ENCODE measurements at places on chromosomes 6 and 20.

DNA sequence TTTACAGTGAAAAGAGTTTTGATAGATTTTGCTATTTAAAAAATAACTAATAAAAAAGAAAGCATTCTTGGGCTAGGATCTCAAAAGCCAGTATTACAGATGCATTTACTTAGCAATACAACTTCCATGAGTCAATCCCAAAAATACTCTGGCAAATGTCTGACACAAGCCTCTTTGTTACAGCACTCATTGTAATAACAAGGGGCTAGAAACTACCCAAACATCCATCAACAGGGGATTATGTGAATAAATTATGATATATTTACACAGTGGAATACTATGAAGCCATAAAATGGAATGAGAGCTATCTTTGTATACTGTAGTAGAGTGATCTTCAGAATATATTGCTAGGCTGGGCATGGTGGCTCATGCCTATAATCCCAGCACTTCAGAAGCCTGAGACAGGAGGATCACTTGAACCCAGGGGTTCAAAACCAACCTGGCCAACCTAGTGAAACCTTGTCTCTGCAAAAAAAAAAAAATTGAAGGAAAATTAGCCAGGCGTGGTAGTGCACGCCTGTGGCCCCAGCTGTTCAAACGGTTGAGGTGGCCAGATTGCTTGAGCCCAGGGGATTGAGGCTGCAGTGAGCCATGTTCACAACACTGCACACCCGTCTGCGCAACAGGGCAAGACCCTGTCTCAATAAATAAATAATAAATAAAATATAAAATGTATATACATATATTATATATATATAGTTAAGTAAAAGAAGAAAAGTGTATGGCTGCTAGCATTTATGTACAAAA lies 34.7 kb upstream of the TOP1 start:
- no peak for ATAC-seq

DNA sequence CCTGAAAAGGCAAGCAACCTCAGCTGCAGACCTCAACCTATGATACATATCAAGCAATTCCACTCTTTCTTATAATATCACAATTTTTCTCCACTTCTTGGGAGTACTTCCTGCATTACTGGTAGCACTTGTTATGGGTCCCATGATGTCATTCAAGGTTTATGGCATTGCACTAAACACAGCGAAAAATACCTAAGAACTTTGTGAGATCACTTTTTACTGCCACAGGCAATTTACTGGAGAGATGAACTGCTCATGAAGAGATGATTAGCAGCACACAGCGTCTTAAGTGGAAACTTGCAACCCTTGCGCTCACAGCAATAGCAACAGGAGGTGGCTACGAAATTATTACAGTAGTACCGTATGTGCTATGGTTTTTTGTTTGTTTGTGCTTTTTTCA lies 19.3 kb upstream of the RIMS4 start:
- ATAC-seq, result no peak

- peak; percentile 16 for ATAC-seq
These were observed 164.2 kb downstream of the ADAT2 start for GRCh38 chr6:143286251-143286795.

GRCh38 chr20:18957328-18957727 lies 143.7 kb downstream of the SCP2D1 start:
- no peak for ATAC-seq
